ENCODE measurements at places on chromosomes 2 and 18. TPM values are rescaled to one million over a fixed set of nuclear protein-coding genes. Genes with fewer than 3 reads are reported as not detected.

GRCh38 chr2:190767821-190768220 lies 112.8 kb upstream of the GLS start:
- DNase-seq: no peak
- H3K36me3 ChIP-seq: no peaks in the 10 kb centered on the region
- H3K4me3 ChIP-seq: no peak overlapping the region
- peaks cover 2% of the 10 kb centered on the region for H3K4me1 ChIP-seq
- no peak overlapping the region for H3K27ac ChIP-seq
- no peaks in the 10 kb centered on the region for H3K27me3 ChIP-seq

DNA sequence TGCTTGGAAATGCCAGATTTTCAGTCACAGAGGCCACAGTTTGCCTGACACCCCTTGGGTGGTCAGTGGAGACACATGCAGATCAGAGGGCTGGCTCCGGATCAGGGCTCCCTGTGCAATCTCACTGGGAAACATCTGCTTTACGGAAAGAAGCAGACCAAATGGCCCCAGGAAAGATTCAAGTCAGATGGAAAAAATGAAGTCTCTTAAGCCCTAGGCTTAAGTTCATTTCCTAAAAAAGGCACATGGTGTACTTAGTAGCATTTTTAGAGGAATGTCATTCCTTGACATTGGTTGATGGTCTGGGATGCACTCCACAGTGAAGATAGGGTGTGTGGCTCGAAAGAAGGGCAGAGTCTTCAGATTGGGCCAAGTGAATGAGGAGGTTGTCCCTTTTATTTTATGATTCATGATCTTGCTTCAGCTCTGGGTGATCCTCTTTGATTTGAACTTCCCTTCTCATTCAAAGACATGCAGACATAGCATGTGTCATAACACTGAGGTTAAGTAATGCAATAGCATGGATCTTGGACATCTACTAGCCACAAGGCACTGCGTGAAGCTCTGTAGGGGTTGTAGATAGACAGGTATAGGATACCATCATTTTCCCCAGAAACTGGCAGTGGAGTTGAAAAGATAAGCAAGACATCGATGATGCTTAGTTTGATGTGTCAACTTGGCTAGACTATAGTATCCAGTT lies 56.5 kb downstream of the KCNE4 start:
- H3K27me3 ChIP-seq: no peaks in the 10 kb centered on the region
- no peak for DNase-seq
- no peaks in the 10 kb centered on the region for H3K36me3 ChIP-seq
- H3K4me3 ChIP-seq: no peak overlapping the region
- peaks cover 15% of the 10 kb centered on the region for H3K4me1 ChIP-seq

GRCh38 chr2:173555833-173556232 lies 201.2 kb downstream of the CDCA7 start:
- no peaks in the 10 kb centered on the region for H3K36me3 ChIP-seq
- no peak overlapping the region for H3K4me3 ChIP-seq
- peaks cover 4% of the 10 kb centered on the region for H3K4me1 ChIP-seq
- DNase-seq: no peak
- no peak overlapping the region for H3K27ac ChIP-seq

Gene SLC11A1
- 0.31 TPM for polyA plus RNA-seq

DNA sequence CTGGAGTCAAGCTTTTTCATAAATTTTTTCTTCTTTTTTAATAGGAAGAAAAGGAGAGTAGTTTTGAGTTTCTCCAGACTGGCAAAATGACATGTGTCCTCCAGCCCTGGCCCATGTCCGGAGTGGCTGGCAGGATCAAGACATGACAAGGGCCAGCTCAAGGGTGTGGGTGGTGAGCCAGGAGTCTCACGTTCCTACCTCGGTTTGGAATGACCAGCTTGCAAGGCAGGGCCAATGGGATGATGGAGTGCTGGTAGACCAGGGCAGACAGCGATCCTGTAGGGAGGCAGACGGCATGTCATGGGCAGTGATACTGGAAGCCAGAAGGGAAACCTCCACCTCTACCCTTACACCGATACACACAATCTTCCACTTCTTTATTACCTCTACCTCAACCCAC lies 190.6 kb downstream of the TNS1 start:
- H3K27ac ChIP-seq: no peak overlapping the region
- peaks cover 26% of the 10 kb centered on the region for H3K4me1 ChIP-seq
- no peak overlapping the region for H3K4me3 ChIP-seq
- no peak for DNase-seq

- no peak overlapping the region for H3K4me3 ChIP-seq
- 0 out of 2 replicates have a peak, but pooled peaks cover 5% of the 10 kb centered on the region for H3K4me1 ChIP-seq
- no peaks in the 10 kb centered on the region for H3K36me3 ChIP-seq
- H3K27ac ChIP-seq: no peak overlapping the region
- no peaks in the 10 kb centered on the region for H3K27me3 ChIP-seq
Observed at GRCh38 chr2:46029332-46029811, 267.8 kb upstream of the EPAS1 start.

GRCh38 chr18:13278062-13278630 lies 59.6 kb downstream of the LDLRAD4 start:
- no peaks in the 10 kb centered on the region for H3K27me3 ChIP-seq
- no peaks in the 10 kb centered on the region for H3K36me3 ChIP-seq
- H3K4me3 ChIP-seq: no peak overlapping the region
- H3K27ac ChIP-seq: no peak overlapping the region

Gene GALM
- polyA plus RNA-seq: 17.1 TPM

Gene LINC00305
- not detected for polyA plus RNA-seq

GRCh38 chr18:21254576-21254975 lies 12.5 kb downstream of the GREB1L start:
- no peaks in the 10 kb centered on the region for H3K4me1 ChIP-seq
- no peaks in the 10 kb centered on the region for H3K36me3 ChIP-seq
- no peak for DNase-seq
- peaks cover 17% of the 10 kb centered on the region for H3K27me3 ChIP-seq

Gene PDE11A
- 0.18 TPM for polyA plus RNA-seq

Gene LIPG
- polyA plus RNA-seq: 3.2 TPM

GRCh38 chr18:79393635-79394533 lies 1.8 kb upstream of the NFATC1 start:
- no peaks in the 10 kb centered on the region for H3K36me3 ChIP-seq
- peaks cover 76% of the 10 kb centered on the region for H3K27me3 ChIP-seq
- DNase-seq: peak; percentile 83
- H3K4me3 ChIP-seq: peak overlapping the region; percentile 23
- no peaks in the 10 kb centered on the region for H3K4me1 ChIP-seq

Gene SLC4A3
- polyA plus RNA-seq: 12.2 TPM

DNA sequence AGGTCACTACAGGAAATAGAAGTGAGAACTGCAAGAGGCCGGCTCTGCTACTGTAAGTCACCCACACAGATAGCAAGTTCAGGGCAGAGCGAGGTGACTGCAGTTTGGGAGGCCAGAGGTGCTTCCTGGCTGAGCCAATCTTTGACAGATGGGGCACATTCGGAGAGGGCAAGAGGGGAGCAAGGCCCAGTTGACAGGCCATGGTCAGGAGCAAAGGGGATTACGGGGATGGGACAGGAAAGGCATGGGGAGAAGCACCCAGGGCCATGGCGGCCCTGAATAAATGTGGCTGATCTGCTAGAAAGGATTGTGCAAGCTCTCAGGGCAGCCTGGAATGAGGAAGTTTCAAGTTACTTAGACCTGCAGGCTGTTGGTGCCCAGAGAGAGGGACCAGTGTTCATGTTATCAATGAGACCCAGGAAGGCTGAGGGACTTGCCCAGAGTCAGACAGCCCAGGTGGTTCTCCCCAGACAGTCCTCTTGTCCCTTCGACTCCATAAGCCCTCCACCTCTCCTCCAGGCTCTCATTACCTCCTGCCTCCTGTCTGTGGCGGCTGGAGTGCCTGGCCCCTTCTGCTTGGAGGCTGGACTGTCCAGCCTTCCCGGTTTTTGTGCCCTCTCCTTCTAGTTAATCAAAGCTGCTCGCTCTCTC lies 123.3 kb downstream of the CTIF start:
- peak overlapping the region; percentile 64 for H3K27ac ChIP-seq
- H3K4me3 ChIP-seq: no peak overlapping the region
- no peak for DNase-seq
- H3K36me3 ChIP-seq: peaks cover 17% of the 10 kb centered on the region
- no peaks in the 10 kb centered on the region for H3K27me3 ChIP-seq
- H3K4me1 ChIP-seq: peaks cover 31% of the 10 kb centered on the region

DNA sequence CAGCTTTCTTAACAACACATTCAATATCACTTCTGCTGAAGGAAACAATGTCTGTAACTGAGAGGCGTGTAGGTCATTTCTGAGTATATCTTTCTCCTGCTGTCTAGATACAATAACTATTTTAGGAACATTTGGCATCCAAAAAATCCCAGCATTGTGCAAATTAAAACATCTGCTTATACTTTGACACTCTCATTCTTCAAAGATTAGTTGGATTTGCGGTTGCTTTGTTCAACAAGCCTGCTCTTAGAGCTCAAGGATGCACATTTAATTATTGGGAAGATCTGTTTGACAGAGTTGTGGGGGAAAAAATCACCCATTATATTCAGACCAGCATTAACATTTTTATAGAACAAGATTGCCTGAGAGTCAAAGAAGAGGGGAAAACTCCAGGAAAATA lies 449.5 kb upstream of the HNRNPA3 start:
- no peak overlapping the region for H3K4me3 ChIP-seq
- no peak for DNase-seq
- H3K27ac ChIP-seq: no peak overlapping the region
- H3K36me3 ChIP-seq: no peaks in the 10 kb centered on the region
- H3K27me3 ChIP-seq: no peaks in the 10 kb centered on the region
- H3K4me1 ChIP-seq: no peaks in the 10 kb centered on the region

Gene SERPINB11
- not detected for polyA plus RNA-seq

Gene IL18R1
- 0.11 TPM for polyA plus RNA-seq

DNA sequence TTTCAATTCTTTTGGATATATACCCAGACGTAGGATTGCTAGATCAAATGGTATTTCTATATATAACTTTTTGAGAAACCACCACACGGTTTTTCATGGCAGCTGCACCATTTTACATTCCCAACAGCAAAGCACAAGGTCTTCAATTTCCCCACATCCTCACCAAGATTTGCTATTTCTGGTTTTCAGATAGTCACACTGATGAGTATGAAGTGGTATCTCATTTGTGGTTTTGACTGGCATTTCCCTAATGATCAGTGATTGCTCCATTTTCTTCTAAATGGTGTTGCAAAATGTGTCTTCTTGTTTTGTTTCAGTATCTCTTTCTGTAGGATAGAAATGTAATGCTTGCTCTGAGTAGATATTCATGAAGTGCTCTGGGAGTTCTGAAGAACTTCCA lies 52.0 kb downstream of the ANKRD44 start:
- no peak for DNase-seq
- peaks cover 36% of the 10 kb centered on the region for H3K4me1 ChIP-seq
- H3K27me3 ChIP-seq: no peaks in the 10 kb centered on the region
- no peaks in the 10 kb centered on the region for H3K36me3 ChIP-seq

Gene B3GNT7
- polyA plus RNA-seq: 0.12 TPM

Gene VWC2L
- polyA plus RNA-seq: not detected

Gene ZBTB14
- polyA plus RNA-seq: 6.8 TPM

- H3K36me3 ChIP-seq: no peaks in the 10 kb centered on the region
- no peak overlapping the region for H3K4me3 ChIP-seq
- H3K4me1 ChIP-seq: peaks cover 3% of the 10 kb centered on the region
- H3K27ac ChIP-seq: no peak overlapping the region
Observed at GRCh38 chr2:152475982-152476381, 141.0 kb downstream of the FMNL2 start.

Gene PLGLB2
- polyA plus RNA-seq: 1.2 TPM

GRCh38 chr18:36769172-36769571 lies 59.6 kb downstream of the TPGS2 start:
- H3K36me3 ChIP-seq: peaks cover 16% of the 10 kb centered on the region
- H3K4me1 ChIP-seq: peaks cover 3% of the 10 kb centered on the region
- H3K4me3 ChIP-seq: no peak overlapping the region

GRCh38 chr2:230172852-230173251 lies 46.9 kb downstream of the SP110 start:
- H3K36me3 ChIP-seq: no peaks in the 10 kb centered on the region
- H3K4me1 ChIP-seq: no peaks in the 10 kb centered on the region
- DNase-seq: no peak

- H3K4me1 ChIP-seq: no peaks in the 10 kb centered on the region
- DNase-seq: no peak
- H3K27ac ChIP-seq: no peak overlapping the region
- no peaks in the 10 kb centered on the region for H3K36me3 ChIP-seq
Observed at GRCh38 chr2:143514413-143514812, 385.2 kb downstream of the ARHGAP15 start.

DNA sequence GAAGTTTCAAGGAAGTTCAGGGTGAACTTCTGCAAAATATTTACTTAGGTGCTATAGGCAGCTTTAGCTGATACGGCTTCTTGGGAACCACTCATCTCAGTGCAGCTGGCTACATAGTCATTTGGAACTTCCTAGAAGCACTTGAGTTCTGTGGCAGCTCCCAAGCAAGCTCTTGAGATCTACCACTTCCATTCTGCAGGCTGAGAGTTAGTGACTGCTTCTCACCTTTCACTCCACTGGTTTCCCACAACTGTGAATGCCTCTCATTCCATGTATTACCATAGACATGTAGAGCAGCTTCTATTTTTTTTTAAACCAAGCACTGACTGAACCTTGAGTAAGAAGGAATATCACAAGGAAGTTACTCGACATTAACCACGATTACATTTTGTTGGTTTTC lies 994.1 kb upstream of the ACVR2A start:
- no peaks in the 10 kb centered on the region for H3K36me3 ChIP-seq
- H3K27me3 ChIP-seq: 0 out of 2 replicates have a peak, but pooled peaks cover 3% of the 10 kb centered on the region
- H3K4me1 ChIP-seq: no peaks in the 10 kb centered on the region
- DNase-seq: no peak
- no peak overlapping the region for H3K27ac ChIP-seq

GRCh38 chr18:35132021-35132902 lies 91.0 kb downstream of the MAPRE2 start:
- no peak for DNase-seq
- H3K4me3 ChIP-seq: no peak overlapping the region
- no peaks in the 10 kb centered on the region for H3K27me3 ChIP-seq
- H3K36me3 ChIP-seq: peaks cover 6% of the 10 kb centered on the region

Gene RUFY4
- polyA plus RNA-seq: not detected

Gene PLA2R1
- polyA plus RNA-seq: not detected

GRCh38 chr2:239295377-239296019 lies 105.3 kb downstream of the HDAC4 start:
- no peaks in the 10 kb centered on the region for H3K27me3 ChIP-seq
- no peak overlapping the region for H3K27ac ChIP-seq
- H3K4me3 ChIP-seq: no peak overlapping the region
- DNase-seq: no peak
